ENCODE measurements at places on chromosomes 5 and 9. TPM values are rescaled to one million over a fixed set of nuclear protein-coding genes. Genes with fewer than 3 reads are reported as not detected.

DNA sequence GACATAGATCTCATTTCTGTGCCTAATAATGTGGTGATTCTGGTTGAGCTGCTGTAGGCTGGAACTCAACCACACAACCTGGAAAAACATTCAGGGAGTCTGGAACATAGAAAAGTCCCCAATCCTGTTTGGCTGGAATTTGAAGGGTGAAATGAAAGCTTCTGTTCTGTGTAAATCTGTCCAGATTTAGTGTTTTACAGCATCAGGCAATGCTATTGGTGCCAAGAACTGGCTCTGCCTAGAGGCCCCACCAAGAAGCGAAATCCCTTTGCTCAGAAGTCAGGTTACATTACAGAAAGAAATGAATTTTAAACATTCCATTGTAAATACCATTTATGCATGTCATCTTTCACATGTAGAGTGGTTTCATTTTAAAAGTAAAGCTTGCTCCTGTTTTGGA, 56.3 kb downstream of the TMEM174 start:
- DNase-seq = no peak
- peaks cover 100% of the 10 kb centered on the region for H3K27me3 ChIP-seq
- no peak overlapping the region for H3K27ac ChIP-seq
- H3K4me3 ChIP-seq = no peak overlapping the region

DNA sequence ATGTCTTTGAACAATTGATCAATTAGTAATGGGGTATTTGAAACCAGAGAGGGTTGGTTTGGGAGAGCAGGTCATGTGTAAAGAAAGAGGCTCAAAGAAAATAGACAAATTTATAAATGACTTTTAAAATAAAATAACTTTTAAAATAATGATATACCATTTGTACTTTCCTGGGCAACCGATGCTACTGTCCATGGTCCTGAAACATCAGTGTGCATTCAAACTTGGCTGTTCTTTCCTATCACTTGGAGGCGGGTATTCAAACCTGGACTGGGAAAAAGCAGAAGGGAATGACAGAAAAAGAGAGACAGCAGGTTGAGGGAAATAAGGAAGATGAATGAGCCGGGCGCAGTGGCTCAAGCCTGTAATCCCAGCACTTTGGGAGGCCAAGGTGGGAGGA, 1446.4 kb upstream of the WWC1 start:
- no peaks in the 10 kb centered on the region for H3K4me1 ChIP-seq
- H3K36me3 ChIP-seq = no peaks in the 10 kb centered on the region
- peak; percentile 39 for DNase-seq

GRCh38 chr9:97564291-97565175, 63.1 kb downstream of the TMOD1 start:
- peaks cover 3% of the 10 kb centered on the region for H3K4me1 ChIP-seq
- H3K27ac ChIP-seq = no peak overlapping the region
- H3K36me3 ChIP-seq = no peaks in the 10 kb centered on the region
- no peak for DNase-seq
- H3K4me3 ChIP-seq = no peak overlapping the region

DNA sequence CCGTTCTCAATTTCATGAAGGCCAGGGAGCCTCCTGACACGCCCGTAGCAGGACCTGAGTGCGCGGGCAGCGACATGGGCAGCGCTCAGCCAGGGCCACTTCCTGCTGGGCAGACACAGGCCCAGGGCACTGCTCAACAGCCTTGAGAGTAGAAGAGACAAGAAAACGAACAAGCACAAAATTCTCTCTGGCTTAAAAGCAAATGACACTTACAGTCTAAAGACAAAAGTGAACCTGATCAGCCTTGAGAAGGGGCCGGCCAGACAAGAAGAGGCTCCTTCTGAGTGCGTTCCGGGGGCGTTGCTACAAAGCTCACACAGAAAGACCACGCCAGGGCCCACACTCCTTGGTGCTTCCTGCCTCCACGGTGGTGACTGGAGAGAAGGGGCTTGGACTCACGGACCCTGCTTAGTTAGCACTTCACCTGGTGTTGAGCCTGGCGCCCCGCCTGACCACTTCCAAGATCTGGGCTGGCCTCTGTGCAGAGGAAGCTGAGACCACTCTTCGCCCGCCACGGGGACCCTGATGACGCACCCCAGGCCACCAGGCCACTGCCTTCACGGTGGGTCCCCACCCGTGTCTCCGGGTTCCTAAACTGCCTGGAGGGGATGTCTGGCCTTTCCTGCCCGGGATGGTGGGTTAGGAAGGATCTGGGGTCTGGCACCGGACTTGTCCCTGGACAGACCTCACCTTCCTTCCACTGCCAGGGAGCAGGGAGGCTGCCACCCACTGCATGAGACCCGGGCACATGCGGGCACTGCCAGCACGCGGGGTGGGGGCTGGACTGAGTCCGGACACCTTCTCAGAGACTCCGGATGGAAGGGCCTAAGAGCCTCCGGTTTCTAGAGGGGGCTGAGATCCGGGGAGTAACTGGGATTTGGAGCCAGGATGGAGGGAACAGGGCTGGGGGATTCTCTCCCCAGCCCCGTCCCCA, 1.3 kb downstream of the SLC12A7 start:
- peak overlapping the region; percentile 70 for H3K4me3 ChIP-seq
- H3K36me3 ChIP-seq = no peaks in the 10 kb centered on the region
- peaks cover 7% of the 10 kb centered on the region for H3K4me1 ChIP-seq
- DNase-seq = no peak
- H3K27me3 ChIP-seq = peaks cover 52% of the 10 kb centered on the region

DNA sequence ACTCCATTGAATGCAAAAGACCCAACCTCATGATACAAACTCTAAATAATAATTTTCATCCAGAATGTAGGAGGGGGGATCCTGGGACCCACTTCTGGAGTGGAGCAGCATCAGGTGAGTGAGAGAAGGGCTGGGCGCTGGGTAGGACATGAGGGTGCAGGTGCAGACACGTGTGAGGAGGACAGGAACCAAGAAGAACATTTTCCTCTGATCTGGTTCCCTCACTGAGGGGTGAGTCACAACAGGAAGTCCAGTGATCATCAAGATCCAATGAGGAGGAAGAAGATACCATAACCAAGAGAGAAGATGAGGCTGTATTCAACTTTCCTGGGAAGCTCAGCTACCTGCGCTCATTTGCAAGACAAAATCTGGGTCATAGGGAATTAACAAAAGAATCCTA, 57.4 kb downstream of the SFXN1 start:
- H3K4me3 ChIP-seq = no peak overlapping the region
- H3K36me3 ChIP-seq = peaks cover 6% of the 10 kb centered on the region
- no peak overlapping the region for H3K27ac ChIP-seq
- H3K27me3 ChIP-seq = peaks cover 1% of the 10 kb centered on the region

GRCh38 chr9:109471475-109472393, 26.4 kb downstream of the PTPN3 start:
- no peaks in the 10 kb centered on the region for H3K36me3 ChIP-seq
- peaks cover 12% of the 10 kb centered on the region for H3K4me1 ChIP-seq
- no peak overlapping the region for H3K4me3 ChIP-seq
- H3K27ac ChIP-seq = no peak overlapping the region
- H3K27me3 ChIP-seq = no peaks in the 10 kb centered on the region
- no peak for DNase-seq

- H3K27me3 ChIP-seq = no peaks in the 10 kb centered on the region
- H3K4me1 ChIP-seq = no peaks in the 10 kb centered on the region
- DNase-seq = no peak
- H3K4me3 ChIP-seq = no peak overlapping the region
These were observed 176.5 kb downstream of the CARTPT start for GRCh38 chr5:71895546-71895945.

DNA sequence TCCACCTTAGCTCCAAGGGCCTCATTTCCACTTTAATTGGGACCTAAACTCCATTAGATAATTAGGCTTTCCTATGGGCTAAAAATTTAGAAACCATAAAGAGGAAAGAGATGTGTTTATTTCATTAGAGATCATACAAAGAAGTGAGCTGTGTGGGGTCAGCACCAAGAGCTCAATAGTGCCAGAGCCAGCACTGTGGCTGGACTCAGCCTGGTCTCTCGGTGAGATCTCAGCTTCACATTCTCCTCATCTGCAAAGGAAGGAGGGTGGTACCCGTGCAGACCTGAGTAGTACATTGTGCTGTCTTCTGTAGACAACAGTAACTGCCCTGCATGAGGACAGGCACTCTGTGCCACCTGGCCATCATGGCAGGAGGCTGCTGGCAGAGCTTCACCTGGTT, 136.1 kb upstream of the EPB41L4A start:
- no peaks in the 10 kb centered on the region for H3K27me3 ChIP-seq
- no peak for DNase-seq
- no peak overlapping the region for H3K4me3 ChIP-seq
- H3K27ac ChIP-seq = no peak overlapping the region

Gene LRRC70
- 5.7 TPM for total RNA-seq

DNA sequence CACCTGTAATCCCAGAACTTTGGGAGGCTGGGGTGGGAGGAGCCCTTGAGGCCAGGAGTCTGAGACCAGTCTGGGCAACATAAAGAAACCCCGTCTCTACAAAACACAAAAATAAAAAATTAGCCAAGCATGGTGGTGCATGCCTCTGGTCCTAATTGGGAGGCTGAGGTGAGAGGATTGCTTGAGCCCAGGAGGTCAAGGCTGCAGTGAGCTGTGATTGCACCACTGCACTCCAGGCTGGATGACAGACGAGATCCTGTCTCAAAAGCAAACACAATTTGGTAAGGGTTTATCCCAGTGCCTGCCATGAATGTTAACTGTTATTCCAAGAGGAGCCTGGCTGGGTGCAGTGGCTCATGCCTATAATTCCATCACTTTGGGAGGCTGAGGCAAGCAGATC, 71.1 kb downstream of the LHX2 start:
- H3K4me3 ChIP-seq = no peak overlapping the region
- H3K27ac ChIP-seq = no peak overlapping the region
- H3K4me1 ChIP-seq = no peaks in the 10 kb centered on the region
- no peaks in the 10 kb centered on the region for H3K36me3 ChIP-seq

Gene PDLIM4
- total RNA-seq = 7.7 TPM

- H3K27me3 ChIP-seq = no peaks in the 10 kb centered on the region
- H3K36me3 ChIP-seq = no peaks in the 10 kb centered on the region
- H3K4me3 ChIP-seq = no peak overlapping the region
- H3K4me1 ChIP-seq = no peaks in the 10 kb centered on the region
- no peak for DNase-seq
- H3K27ac ChIP-seq = no peak overlapping the region
These were observed 55.0 kb downstream of the ARHGEF37 start for GRCh38 chr5:149636191-149636860.

DNA sequence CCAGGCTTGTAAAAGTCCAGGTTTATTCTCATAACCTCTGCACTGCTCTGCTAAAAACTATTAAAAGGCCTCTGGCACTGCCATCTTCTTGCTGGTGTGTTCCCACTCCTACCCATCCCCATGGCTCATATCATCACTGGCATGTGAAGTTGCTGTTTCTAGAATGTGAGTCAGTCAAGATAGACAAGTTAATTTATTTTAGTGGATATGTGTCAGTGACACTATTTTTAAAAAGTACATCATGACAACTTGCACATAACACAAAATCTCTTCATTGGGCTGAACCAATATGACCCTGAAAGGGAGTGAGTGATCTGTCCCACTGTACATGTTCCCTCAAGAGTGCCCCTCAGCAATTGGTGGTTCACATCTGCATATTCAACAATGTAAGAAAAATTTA, 299.7 kb downstream of the NFIB start:
- DNase-seq = no peak
- no peaks in the 10 kb centered on the region for H3K4me1 ChIP-seq
- H3K36me3 ChIP-seq = no peaks in the 10 kb centered on the region
- H3K4me3 ChIP-seq = no peak overlapping the region

DNA sequence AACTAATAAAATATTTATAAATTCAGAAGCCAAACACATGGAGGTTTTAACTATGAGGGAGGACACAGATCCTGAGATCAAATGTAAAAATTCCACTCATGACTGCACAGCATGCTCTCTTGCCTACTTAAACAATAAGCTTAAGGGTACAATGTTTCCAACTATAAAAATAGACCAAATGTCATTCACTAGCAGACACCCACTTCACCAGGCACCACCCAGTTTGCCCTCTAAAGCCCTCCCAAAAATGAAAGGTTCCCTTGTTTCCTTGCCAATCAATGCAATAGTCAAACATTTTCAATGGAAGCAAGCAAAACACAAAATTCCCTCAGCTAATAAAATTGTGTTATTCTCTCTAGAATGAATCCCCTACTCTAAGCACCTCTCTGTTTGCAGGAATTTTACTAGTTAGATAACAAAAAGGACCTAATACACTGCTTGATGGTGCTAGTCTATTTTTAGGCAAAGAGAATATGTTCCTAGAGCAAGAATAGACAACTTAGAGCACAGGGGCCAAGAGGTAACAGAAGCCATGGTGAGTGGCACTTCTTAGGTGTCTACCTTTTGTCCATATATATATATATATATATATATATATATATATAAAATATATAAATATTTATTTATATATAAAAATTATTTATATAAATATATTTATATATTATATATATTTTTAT, 135.3 kb downstream of the HOMER1 start:
- no peak overlapping the region for H3K27ac ChIP-seq
- no peaks in the 10 kb centered on the region for H3K36me3 ChIP-seq
- no peak for DNase-seq

Gene BTNL8
- total RNA-seq = 0.47 TPM

Gene APBB3
- total RNA-seq = 19.6 TPM

DNA sequence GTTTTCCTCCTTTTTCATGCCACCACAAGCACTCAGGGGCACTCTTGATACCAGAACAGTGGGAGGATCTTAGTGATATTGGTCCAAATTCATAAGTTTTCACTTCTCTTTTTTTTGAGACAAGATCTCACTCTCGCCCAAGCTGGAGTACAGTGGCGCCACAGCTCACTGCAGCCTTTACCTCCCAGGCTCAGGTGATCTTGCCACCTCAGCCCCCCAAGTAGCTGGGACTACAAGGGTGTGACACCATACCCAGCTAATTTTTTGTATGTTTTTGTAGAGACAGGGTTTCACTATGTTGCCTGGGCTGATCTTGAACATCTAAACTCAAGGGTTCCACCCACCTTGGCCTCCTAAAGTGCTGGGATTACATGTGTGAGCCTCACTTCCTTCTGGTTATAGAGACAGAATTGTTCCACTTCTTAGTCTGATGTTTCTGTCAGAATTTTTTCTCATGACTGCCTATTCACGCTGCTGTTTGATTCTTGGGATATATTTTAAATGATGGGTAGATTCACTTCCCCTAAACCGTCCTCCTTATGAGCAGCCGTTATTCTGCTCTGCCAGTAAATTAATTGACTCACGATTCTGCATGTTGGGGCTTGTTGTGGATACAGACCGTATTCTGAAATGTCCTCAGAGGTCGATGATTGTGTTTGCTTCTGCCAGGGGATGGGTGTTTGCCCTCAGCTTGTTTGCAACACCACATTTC, 30.8 kb downstream of the MTAP start:
- DNase-seq = no peak
- H3K27ac ChIP-seq = no peak overlapping the region
- H3K4me3 ChIP-seq = no peak overlapping the region
- peaks cover 34% of the 10 kb centered on the region for H3K4me1 ChIP-seq
- no peaks in the 10 kb centered on the region for H3K27me3 ChIP-seq
- no peaks in the 10 kb centered on the region for H3K36me3 ChIP-seq

DNA sequence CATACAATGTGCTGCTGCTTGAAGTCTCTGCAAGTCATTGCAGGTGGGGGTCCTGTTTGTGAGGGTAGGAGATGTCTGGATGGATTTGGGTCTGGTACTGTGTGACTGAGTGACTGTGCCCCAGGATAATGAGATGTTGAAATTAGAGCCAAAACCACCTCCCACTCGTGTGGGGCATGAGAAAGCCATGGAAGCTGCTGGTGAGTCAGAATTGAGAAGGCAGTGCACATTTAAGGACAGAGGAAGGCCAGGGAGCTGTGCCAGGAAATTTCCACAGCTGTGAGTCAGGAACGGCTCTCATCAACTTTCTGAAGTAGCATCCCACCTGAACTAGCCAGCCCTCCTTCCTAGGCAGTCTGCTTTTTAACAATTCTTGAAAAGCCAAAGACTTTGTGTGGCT, 229.8 kb downstream of the DRD1 start:
- peaks cover 12% of the 10 kb centered on the region for H3K27me3 ChIP-seq
- H3K4me1 ChIP-seq = no peaks in the 10 kb centered on the region
- no peak for DNase-seq
- H3K27ac ChIP-seq = no peak overlapping the region
- H3K4me3 ChIP-seq = no peak overlapping the region
